ENCODE measurements at places on chromosomes 1 and 21.

DNA sequence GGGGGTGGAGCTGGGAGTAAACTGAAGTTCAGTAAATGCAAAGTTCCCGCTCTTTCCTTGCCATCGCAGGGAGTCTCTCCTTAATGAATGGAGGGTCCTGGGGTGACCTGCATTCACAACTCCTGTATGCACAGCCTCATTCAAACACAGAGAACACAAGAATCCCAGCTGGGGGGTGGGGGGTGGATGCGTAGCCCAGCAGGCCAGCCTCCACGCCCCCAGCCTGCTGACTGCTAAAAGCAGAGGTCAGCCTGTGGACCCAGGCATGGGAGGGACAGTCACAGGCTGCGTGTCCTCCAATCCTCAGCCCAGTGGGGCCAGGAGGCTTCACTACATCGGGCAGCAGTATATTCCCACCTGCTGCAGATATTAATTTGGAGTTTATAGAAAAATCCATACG is 263.1 kb downstream of the GRIK3 start:
- DNase-seq: no peak

DNA sequence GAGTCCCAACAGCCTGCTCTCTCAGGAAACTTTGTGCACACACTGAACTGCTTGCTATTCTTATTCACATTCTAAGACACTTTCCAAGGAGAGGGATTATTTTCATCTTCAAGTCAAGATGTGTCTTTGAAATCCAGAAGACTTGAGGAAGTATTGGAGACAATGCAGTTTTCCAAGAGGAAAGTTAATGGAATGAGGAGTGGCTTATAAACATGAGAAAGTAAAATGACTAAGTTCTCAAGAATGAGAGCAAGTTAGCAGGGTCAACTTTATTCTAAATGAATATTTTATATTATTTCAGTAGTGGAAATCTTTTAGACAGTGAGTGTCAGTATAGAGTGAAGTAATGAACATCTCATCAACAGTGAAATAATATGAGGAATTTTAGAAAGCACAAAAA is 1239.3 kb downstream of the MRPL39 start:
- no peak for DNase-seq

DNA sequence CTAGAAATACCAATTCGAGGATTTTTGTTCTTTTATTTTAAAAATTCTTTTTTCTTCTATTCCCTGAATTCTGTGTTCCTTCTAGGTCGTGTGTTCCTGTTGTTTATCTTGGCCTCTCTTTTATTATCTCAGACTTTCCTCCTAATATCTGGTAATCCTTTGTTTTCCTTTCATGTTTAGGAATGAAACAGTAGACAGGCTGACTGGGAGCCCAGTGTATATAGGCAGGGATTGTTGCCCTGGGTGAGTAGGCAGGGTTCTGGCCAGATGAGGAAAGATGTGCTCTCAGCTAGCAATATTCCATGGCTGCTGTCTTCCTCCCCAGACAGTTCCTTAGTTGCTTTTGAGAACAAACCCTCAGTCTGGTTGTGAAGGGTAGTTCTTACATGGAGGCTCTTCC is 161.8 kb upstream of the PDE4B start:
- no peak for DNase-seq

DNA sequence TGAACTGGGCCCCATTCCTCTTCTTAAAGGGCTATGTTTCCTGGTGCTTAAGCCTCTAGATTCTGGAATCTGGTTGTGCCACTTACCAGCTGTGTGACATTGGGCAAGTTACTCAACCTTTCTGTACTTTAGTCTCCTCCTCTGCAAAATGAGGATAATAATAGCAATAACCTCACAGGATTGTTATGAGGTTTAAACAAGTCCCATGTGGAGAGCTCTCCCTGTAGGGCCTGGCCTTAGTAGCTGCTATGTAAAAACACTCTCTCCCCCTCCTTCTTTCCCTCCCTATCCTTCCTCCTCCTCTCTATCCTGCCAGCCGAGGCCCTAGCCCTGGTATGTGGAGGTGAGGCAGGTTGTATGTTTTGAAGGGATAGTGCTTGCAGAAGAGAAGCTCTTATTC is 8.2 kb upstream of the PEAR1 start:
- DNase-seq: no peak

GRCh38 chr1:221416723-221417122 is 325.2 kb downstream of the DUSP10 start:
- no peak for DNase-seq

- DNase-seq: no peak
Measured at GRCh38 chr21:44057055-44057454, 44.9 kb downstream of the TRAPPC10 start.

- DNase-seq: no peak
Measured at GRCh38 chr1:58587667-58588066, 10.6 kb upstream of the TACSTD2 start.

GRCh38 chr1:55337801-55338447 is 122.8 kb upstream of the USP24 start:
- no peak for DNase-seq
